Muscle of leg (tissue), 16 donors: ENCODE measurements at places on chromosomes 4 and X. TPM values are rescaled to one million over a fixed set of nuclear protein-coding genes. Genes with fewer than 3 reads are reported as not detected.

RPS6KA6 gene
- polyA plus RNA-seq: 4.4 TPM

SSX3 gene
- not detected for polyA plus RNA-seq

JAKMIP1 gene
- polyA plus RNA-seq: 0.39 TPM

NPY2R gene
- not detected for polyA plus RNA-seq

TMPRSS11B gene
- polyA plus RNA-seq: not detected

SSX2B gene
- polyA plus RNA-seq: not detected

MAGEH1 gene
- polyA plus RNA-seq: 45.5 TPM

NR3C2 gene
- polyA plus RNA-seq: 14.7 TPM
